Activated effector memory CD4-positive, alpha-beta T cell treated with Interleukin-2 at 50 U/mL for 16 hours (primary cell): ENCODE measurements at places on chromosomes 1 and 21.

DNA sequence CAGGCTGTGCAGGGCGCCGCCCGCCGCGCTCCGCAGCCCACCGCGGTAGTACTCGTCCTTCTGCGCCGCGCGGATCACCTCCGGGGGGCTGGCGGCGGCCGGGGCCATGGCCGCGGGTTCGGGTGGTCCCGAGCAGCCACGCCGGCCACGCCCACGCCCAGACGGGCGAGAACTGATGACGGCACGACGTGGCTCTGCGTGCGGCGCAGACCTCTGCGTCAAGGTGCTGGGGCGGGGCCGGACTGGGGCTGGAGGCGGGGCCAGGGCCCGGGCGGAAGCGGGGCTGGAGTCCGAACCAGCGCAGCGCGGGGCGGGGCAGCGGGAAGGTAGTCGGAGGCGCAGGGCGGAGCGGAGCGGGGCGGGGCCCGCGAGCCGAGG is at the start of gene PEX10:
PEX10 (minus strand) TSS at position 170 of the 378 bp plus-strand sequence; CDS start at position 108, 62 bp downstream.
- peak; percentile 99 for DNase-seq

DNA sequence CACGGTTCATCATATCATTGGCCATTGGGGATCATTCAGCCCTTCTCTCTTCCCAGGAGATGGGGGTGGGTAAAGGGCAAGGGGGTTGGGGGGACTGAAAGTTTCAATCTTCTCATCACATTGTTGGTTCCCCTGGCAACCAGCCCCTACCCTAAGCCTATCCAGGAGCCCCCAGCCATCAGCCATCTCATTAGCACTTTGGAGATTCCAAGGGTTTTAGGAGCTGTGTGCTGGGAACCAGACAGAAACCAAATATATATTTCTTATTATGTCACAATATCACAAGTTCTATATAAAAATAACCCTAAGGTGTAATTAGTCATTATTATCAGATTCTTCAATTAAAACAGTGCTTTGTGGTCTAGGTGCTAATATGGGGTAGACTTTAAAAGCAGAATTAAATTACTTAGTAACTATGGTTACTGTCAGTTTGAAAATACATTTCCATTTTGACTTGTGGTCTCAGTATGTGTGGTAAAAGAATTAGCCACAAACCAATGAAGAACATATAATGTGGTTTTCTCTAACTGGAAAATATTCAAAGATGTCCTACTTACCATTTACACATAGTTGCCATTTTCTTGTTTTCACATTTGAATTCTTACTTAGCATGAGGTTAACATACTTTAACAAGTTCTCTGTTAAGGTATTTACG is 28.1 kb downstream of the IL23R start:
- DNase-seq: no peak

DNA sequence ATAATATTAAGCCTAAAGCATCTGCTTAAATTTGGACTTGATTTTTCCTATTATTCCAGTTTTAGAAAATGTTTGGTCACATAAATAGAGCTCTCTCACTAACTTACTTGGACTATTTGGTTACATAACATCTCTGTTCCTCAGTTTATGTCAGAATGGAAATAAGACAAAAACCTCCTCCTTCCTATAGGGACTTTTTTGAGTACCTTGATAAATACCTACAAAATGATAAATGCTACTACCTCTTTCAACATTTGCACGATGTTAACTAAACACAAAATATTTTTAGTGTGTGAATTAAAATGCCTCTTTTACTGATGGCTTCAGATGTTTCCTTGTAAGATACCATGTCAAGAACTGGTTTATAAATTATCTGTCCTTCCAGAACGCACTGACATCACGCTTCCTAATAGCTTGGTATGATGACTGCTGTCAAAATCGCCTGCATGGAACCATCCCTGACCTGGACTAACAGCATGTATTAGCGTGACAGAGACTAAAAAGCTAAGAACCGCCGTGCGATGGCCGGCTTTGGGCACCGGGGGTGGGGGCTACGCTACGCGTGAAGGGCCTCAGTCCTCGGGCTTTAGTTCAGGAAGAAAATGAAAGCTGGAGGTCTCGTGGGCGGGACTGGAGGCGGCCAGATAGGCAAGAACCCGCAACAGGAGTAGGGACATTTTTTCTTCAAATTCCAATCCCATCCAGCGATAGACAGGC is 133.2 kb upstream of the BARHL2 start:
- no peak for DNase-seq

DNA sequence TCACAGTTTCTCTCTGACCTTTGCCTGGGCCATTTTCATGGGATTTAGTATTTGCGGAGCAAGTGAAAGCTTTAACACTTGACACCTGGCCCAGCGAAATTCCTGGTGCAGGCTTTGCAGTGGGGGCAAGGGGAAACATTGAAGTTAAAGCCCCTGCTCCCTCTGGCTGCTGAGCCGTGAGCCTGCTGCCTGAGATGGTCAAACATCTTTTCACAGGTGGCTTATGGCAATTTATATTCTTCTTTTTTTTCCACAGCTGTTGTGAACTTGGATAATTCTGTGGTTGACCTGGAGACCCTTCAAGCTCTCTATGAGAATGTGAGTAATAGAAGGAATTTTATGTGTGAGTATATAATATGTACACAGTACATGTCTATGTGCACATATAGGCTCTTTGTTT is 202.9 kb downstream of the FMN2 start:
- no peak for DNase-seq

- no peak for DNase-seq
These were observed 1.8 kb upstream of the CKS1B start for GRCh38 chr1:154972517-154973343.

- DNase-seq: no peak
These were observed 26.0 kb upstream of the PLEKHG5 start for GRCh38 chr1:6517435-6517851.
